Activated CD8-positive, alpha-beta T cell treated with anti-CD3 and anti-CD28 coated beads for 36 hours (primary cell): ENCODE measurements at places on chromosomes 1 and 21. TPM values are rescaled to one million over a fixed set of nuclear protein-coding genes. Genes with fewer than 3 reads are reported as not detected.

GRCh38 chr1:148357037-148357436 is 126.1 kb downstream of the PPIAL4G start:
- no peaks in the 10 kb centered on the region for H3K36me3 ChIP-seq
- H3K27ac ChIP-seq: no peak overlapping the region
- no peak overlapping the region for H3K4me3 ChIP-seq
- H3K27me3 ChIP-seq: peaks cover 24% of the 10 kb centered on the region

Gene AADACL4
- total RNA-seq: not detected

DNA sequence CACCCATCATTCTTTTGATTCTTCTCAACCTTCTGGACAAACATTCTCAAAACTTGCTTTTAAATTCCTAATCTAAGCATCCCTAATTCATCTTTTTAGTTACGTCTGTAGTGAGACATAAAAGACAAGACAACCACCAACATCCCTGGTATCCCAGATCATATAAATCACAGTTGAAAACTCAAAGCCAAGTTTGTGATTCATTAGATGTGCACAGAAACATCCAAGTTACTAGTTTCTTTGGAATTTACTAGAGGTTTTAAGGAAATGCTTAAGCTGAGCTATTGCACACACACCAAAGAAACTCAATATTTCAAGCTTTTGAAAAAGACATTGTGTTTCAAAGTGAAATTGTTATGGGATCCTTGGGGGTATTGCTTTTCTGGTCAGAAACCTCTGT is 47.6 kb downstream of the ATP6V1G3 start:
- no peak overlapping the region for H3K4me3 ChIP-seq
- no peaks in the 10 kb centered on the region for H3K27me3 ChIP-seq
- no peak for DNase-seq

GRCh38 chr1:198893141-198893540 is 254.3 kb downstream of the PTPRC start:
- H3K27me3 ChIP-seq: no peaks in the 10 kb centered on the region
- H3K4me1 ChIP-seq: peaks cover 5% of the 10 kb centered on the region
- H3K27ac ChIP-seq: no peak overlapping the region
- H3K36me3 ChIP-seq: peaks cover 11% of the 10 kb centered on the region

GRCh38 chr1:172764378-172764777 is 105.5 kb downstream of the FASLG start:
- H3K27me3 ChIP-seq: peaks cover 6% of the 10 kb centered on the region
- H3K27ac ChIP-seq: no peak overlapping the region
- H3K36me3 ChIP-seq: no peaks in the 10 kb centered on the region
- peaks cover 56% of the 10 kb centered on the region for H3K4me1 ChIP-seq
- DNase-seq: peak; percentile 86
- no peak overlapping the region for H3K4me3 ChIP-seq
